ENCODE measurements at places on chromosomes 3 and 15.

DNA sequence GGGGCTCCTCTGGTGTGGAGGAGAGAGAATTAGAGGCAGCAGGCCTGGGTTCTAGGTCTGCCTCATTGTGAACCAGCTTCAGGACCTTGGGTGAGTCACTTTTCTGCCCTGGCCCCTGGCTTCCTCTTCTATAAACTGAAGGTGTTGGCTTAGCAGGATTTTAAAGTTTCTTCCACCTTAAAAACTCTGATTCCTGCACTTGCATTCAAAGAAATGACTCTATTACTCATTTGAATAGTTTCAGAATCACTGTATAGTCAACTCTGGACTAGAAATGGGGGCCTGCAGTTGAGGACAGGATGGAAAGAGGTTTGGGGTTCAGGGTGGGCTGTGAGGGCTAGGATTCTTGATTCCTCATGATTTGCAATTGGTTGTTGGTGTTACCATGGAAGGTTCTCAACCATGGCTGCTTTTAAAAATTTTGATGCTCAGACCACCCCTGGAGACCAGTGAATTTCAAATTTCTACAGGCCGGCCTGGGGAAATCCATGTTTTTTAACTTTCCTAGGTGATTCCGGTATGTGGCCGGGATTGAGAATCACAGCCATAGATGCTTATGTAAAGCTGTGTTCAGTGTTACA is 19.9 kb downstream of the SMAD3 start:
- DNase-seq, result peak; percentile 78

DNA sequence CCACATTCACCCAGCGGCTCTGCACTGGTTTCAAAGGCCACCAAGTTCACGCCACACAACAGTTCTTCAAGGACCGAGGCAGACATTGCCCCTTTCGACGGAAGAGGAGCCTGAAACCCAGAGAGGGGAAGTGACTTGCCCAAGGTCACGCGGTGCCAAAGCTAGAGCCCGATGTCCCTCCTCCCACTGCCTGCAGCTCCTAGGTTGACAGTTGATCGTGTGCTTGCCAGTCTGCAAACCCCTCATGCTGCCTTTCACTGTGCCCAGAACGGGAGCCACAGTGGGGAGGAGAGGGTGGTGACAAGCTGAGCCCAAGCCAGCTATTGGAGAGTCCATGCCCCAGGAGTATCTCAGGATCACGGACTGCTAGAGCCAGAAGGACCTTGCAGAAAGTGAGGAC is 230.9 kb downstream of the XXYLT1 start:
- no peak for DNase-seq

GRCh38 chr3:170159459-170159858 is 22.1 kb downstream of the PHC3 start:
- no peak for DNase-seq

GRCh38 chr3:632571-633170 is 436.1 kb downstream of the CHL1 start:
- DNase-seq, result peak; percentile 55

GRCh38 chr15:64845831-64846595 is 4.3 kb downstream of the PLEKHO2 start:
- DNase-seq, result no peak

DNA sequence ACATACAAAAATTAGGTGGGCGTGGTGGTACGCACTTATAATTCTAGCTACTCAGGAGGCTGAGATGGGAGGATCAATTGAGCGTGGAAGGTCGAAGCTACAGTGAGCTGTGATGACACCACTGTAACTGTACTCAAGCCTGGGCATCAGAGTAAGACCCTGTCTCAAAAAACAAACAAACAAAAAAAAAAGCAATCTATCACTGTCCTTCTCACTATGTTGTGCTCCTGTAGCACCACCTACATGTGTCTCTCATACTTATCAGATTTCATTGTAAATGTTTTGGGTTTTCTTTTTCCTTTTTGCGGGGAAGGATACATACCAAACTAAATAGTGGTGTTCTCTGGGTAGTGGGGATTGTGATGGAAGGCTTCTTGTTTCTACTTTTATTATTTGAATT is 14.8 kb downstream of the FANCD2 start:
- DNase-seq, result no peak
